ENCODE measurements at places on chromosomes 11 and 22. TPM values are rescaled to one million over a fixed set of nuclear protein-coding genes. Genes with fewer than 3 reads are reported as not detected.
A peak's percentile ranks its signal among the peaks of the same experiment; 100 is the strongest.

Gene CXCR5
- polyA plus RNA-seq, result not detected

Gene MS4A12
- not detected for polyA plus RNA-seq

Gene CASP12
- polyA plus RNA-seq, result 0.34 TPM

Gene DDIAS
- 6.9 TPM for polyA plus RNA-seq

Gene PANX1
- polyA plus RNA-seq, result 22.5 TPM

Gene ZP1
- 0.10 TPM for polyA plus RNA-seq

Gene PLAAT4
- polyA plus RNA-seq, result 9.8 TPM

Gene ANGPTL5
- not detected for polyA plus RNA-seq

Gene ANKK1
- 0.89 TPM for polyA plus RNA-seq

Gene CRACR2B
- polyA plus RNA-seq, result 21.7 TPM

Gene MS4A3
- polyA plus RNA-seq, result 1.1 TPM

Gene TTC28
- polyA plus RNA-seq, result 31.4 TPM

Gene PYGM
- polyA plus RNA-seq, result 2.4 TPM

Gene CARD18
- not detected for polyA plus RNA-seq

Gene ARVCF
- 29.6 TPM for polyA plus RNA-seq

DNA sequence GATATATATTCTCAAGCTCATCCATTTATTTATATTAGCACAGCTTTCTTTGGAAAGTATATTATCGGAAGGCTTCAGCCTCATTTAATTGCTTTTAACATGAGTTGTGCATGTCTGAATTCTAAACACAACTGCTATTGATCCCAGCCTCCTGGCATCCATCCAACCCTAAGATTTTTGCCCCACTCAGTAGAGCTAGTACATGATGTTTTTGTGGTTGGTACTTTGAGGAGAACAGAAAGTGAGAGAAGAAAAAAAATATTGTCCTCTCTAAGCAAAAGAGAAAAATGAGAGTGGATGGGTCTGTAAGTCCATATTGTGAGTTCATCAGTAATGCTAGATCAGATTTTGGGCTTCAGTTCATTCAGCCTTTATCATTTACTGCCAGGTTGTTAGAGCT, 198.7 kb downstream of the DDX10 start:
- DNase-seq, result no peak

- no peak for DNase-seq
Observed at GRCh38 chr22:28899199-28899853, 16.0 kb downstream of the ZNRF3 start.

DNA sequence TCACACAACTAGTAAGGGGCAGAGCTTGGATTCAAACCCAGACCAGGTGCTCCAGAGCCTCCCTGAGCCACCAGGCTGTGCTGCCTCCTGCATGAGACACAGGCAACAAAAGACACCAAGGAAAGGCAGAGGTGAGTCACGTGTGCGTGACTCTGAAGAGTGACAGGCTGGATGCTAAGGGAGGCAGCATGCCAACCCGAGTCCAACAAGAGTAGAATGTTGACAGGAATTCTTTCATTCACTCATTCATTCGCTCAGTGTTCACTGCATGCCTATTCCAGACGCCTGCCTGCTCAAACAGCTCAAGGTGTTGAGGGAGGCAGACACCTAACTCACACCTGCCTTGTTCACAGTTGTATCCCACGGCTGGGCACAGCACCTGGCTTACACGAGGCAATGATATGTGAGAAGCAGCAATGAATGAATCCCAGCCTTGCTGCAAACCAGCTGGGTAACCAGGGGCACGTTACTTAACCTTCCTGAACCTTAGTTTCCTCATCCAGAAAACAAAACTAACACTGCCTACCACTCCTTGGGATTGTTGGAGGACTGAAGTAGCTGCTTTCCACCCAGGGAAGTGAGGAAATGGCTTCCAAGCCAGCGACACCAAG, 73.8 kb upstream of the ARFGAP3 start:
- no peak for DNase-seq

GRCh38 chr22:29201782-29202181, 3.9 kb upstream of the EMID1 start:
- DNase-seq, result peak; percentile 72

DNA sequence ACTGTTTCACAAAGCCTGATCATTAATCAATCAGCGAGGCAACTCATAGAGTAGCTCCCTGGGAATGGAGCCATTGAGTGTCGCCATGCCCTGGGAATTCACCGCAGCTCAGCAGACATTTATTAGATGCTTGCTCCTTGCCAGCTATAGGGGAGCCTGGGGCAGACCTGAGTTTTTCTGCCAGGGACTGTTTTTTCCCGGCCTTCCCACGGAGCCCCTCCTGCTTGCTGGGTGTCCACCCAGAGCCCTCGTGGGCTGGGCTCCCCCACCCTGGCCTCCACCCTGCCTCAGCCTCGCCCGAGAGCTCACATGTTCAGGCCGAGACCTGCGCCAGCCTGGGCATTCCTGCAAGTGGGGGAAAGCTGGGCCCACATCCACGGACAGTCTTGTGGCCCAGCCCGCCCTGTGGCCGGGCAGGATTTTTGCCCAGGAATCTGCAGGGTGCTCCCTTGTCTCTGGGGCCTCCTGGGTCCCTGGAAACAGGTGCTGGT, 64.9 kb downstream of the SMIM38 start:
- no peak for DNase-seq

GRCh38 chr11:122176651-122177050, 60.6 kb upstream of the BLID start:
- no peak for DNase-seq

GRCh38 chr11:107044503-107044902, 26.2 kb upstream of the GUCY1A2 start:
- no peak for DNase-seq

- no peak for DNase-seq
Observed at GRCh38 chr11:12187399-12187798, 77.0 kb downstream of the MICAL2 start.

DNA sequence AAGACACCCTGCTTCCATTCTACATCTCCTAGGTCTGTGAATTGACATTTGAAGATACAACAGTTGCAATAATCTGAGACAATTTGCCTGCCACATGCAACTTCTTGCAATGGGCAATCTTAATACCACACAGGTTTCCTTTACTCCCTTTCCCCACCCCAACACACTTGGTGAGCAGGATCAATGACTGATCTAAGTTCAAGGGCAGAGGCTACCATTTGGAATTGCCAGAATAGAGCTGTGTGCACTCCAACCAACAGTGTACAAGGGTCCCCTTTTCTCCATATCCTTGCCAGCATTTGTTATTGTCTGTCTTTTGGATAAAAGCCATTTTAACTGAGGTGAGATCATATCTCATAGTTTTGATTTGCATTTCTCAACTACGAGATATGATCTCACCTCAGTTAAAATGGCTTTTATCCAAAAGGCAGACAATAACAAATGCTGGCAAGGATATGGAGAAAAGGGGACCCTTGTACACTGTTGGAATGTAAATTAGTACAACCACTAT, 2.9 kb upstream of the NNMT start:
- DNase-seq, result no peak

- DNase-seq, result no peak
Observed at GRCh38 chr11:27718863-27719545, 18.7 kb upstream of the BDNF start.

- no peak for DNase-seq
Observed at GRCh38 chr11:131904756-131905155, 534.3 kb downstream of the NTM start.

- DNase-seq, result no peak
Observed at GRCh38 chr22:44118645-44119315, 61.9 kb upstream of the PARVG start.

GRCh38 chr22:49936973-49937757, 18.7 kb downstream of the CRELD2 start:
- no peak for DNase-seq

DNA sequence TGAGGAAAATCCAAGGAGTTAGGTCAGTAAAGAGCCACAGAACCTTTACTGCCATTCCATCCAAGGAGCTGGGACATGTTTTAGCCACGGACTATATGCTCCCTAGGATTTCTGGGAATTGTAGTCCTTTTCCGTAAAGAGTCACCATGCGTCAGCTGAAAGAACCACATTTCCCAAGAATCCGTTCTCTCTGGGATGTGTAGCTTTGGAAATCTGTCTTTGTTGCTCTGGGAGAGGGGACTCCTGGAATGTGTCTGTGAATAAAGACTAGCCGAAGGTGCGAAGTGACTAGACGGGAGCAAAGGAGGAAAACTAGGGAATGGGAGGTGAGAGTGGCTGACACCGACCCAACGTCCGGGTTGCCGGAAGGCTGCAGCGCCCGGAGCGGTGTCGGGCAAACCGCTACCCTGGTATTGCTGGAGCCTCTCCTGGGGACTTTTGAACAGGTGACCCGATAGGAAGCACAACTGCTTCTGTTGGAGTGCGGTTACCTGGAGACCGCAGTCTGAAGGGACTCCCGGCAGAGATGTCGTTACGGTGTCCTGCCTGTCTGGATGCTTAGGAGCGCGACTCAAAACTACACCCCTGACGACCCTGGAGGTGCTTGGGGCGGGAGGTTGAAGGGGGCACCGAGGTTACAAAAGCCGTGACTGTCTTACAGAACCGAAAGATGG, at the start of gene IFTAP:
TSS of gene IFTAP (plus strand) at position 187 of the 674 bp plus-strand sequence. CDS start 15,602 bp downstream, outside the sequence.
- DNase-seq, result peak; percentile 94

GRCh38 chr11:72779495-72780128, 14.2 kb downstream of the STARD10 start:
- no peak for DNase-seq

- no peak for DNase-seq
Observed at GRCh38 chr11:12485328-12485727, 108.0 kb downstream of the PARVA start.

GRCh38 chr11:44734843-44735381, 8.2 kb downstream of the TSPAN18 start:
- no peak for DNase-seq

- no peak for DNase-seq
Observed at GRCh38 chr11:71946144-71946571, 17.3 kb downstream of the RNF121 start.

DNA sequence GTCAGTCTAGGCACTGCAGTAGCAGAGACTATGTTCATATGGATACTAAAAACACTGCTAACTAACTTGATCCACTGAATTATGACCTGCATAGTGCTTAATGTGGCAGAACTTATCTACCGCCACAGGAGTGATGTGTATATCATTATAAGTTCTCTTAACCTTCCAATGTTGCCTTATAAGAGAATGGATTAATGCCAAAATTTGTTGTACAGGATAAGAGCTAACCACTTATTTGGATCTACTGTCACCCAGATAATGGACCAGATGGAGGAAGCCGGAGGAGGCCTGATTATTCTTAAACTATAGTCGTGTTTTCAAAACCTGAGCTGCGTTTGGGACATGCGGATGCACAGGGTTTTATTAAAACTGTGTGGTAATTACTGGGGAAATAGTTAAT, 1.9 kb upstream of the OR51B4 start:
- DNase-seq, result no peak

DNA sequence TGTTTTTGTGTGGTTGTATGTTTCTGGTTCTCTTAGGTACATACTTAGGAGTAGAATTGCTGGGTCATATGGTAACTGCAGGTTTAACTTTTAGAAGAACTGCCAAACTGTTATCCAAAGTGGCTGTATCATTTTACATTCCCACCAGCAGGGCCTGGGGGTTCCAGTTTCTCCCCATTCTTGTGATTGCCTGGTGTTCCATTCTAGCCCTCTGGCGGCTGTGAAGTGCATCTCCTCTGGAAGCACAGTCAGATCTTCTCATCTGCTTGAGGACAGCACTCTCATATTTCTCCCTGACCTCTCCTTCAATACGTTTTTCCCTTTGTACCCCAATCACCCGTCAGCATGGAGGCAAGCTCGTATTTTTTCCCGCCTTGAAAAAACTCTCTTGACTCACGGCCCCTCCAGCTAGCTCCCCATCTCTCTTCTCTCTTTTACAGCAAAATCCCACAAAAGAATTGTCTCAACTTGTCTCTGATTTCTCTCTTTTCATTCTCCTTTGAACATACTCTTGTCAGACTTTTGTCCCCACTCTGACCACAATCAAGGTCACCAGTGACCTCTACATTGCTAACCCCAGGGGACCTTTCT, 56.8 kb upstream of the THY1 start:
- no peak for DNase-seq

GRCh38 chr22:36125434-36125833, 35.1 kb downstream of the APOL3 start:
- no peak for DNase-seq

DNA sequence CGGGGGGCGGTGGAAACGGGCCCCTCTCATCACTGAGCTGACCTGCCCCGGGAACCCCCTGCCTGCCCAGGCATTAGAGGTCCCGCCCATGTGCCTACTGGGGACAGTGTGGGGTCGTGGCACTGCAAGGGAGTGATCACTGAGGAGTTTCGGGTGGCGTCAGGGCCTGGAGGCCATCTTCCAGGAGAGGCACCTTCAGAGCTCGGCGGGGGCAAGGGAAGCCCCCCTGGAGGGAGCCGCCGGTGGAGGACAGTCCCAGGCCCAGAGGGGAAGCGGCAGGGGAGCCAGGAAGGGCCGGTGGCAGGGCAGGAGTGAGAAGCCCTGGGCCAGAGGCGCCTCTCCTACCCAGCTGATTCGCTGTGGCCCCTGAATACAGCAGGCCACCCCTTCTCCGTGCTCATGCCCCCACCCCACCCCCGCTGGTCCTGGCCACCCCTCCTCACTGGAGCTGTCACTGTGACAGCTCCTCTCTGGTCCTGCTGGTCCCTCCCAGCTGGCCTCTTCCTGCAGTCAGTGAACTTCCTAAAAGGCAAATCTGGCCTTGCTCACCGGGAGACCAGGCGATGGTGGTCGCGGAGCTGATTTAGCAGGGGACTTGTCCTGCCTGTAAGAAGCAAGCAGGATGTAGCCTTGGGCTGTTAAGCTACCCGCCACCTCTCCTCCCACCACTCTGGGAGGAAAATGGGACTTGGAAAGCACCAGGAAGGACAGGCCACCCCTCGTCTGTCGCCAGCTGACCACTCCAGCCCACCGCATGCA, 2.0 kb upstream of the MAPK11 start:
- DNase-seq, result no peak

DNA sequence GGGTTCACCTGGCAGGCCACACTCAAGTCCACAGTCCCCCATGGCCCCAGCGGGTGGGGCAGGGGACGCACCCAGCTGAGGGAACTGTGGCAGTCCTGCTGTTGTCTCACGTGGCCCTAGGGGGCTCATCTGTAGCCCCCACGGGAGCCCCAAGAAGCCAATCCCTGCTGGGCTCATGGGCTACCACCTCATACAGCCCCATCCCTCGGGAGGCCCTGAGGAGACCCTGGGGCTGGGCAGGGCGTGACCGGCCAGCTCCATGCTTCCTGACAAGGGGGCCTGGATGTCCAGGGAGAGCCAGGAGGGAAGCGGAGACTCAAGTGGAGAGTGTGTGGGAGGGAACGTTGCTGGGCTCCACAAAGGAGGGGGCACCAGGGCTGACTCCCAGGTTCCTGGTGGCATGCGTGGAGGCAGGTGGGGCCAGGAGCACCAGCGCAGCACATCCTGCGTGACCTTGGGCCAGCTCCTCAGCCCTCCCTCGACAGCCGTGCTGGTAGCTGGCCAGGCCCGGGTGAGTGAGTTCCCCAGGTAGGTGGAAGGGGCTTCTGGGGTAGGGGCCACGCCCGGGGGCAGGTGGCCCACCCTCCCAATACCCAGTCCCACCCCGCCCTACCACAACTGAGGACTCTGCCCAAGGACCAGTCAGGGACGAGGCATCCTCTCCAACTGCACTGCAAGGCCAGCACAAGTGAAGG, 7.9 kb downstream of the RTN4R start:
- no peak for DNase-seq

All from renal pelvis (tissue), 12 donors.